ENCODE measurements at places on chromosomes 16 and 17.

- peak; percentile 65 for DNase-seq
These were observed 8.3 kb upstream of the ZNF750 start for GRCh38 chr17:82848022-82848592.

GRCh38 chr17:73302189-73302588 lies 9.6 kb downstream of the CDC42EP4 start:
- no peak for DNase-seq

DNA sequence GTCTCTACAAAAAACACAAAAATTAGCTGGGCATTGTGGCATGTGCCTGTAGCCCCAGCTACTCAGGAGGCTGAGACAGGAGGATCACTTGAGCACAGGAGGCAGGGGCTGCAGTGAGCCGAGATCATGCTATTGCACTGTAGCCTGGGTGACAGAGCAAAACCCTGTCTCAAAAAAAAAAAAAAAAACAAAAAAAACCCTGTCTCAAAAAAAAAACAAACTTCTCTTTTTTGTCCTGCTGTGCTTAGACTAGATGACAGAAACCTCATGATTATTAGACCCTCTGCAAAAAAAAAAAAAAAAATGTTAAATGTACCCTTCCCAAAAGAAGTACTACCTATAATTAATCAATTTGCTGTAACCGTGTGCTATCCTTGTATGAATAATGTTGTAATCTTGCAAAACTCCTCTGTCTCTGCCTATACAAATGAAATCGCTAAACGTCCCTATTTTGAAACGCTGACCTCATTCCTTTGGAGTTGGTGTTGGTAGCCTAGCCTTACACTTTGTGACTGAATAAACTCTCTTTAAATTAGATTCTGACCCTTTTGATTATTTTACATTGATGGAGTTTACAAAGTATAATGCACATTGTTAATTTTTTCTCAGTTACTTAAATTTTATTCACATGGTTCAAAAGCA lies 13.6 kb upstream of the DHRS7B start:
- no peak for DNase-seq

- DNase-seq: no peak
These were observed 1.7 kb downstream of the PRKAR1A start for GRCh38 chr17:68513932-68514331.

DNA sequence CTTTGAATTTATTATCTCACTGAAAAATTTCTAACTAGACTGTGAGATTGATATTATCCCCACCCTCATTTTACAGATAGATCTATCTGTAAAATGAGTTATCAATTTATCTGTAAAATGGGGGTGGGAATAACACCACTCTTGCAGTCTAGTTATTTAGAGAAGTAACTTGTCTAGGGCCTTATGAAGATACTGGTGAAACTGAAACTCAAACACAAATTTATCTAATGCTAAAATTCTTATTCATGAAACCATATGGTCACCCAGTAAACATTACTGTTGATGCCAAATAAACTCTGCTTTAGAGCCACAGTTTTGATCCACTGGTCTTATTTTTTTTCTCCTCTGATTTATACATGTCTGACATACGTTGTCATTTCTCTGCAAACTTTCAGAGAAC lies 52.1 kb upstream of the SMIM36 start:
- DNase-seq: no peak

DNA sequence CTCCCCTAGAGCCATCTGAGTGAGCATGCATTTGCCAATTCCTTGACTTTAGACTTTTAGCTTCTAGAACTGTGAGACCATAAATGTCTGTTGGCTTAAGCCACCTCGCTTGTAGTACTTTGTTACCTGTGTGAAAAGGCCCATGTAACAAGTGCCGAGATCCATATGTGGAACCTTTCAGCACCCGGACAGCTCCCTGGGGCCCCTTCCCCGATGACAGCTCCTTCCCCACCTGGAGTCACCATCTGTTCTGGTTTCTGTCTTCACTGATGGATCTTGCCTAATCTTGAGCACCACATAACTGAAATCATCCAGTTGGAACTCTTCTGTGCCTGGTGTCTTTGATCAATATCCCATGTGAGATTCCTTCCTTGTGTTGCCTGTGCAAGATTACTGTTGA lies 78.9 kb upstream of the EEF2KMT start:
- DNase-seq: no peak

DNA sequence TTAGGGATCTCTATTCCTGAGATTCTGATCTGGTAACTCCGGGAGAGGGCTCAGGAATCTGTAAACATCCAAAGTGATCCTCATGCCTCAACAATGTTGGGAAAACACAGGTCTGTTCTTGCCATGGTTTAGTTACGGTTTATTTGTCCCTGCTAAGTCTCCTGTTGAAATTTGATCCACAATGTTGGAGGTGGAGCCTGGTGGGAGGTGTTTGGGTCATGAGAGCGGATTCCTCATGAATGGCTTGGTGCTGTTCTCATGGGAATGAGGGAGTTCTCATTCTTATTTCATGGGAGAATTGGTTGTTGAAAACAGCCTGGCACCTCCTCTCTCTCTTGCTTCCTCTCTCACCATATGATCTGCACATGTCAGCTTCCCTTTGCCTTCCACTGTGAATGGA lies 608.6 kb upstream of the GOT2 start:
- no peak for DNase-seq

GRCh38 chr17:56641894-56642293 lies 48.4 kb downstream of the NOG start:
- DNase-seq: no peak

- no peak for DNase-seq
These were observed 26.3 kb upstream of the ETV4 start for GRCh38 chr17:43572368-43572980.

- DNase-seq: no peak
These were observed 453 bp downstream of the MMP25 start for GRCh38 chr16:3046641-3047386.

- no peak for DNase-seq
These were observed 806 bp downstream of the PERCC1 start for GRCh38 chr16:1431497-1432270.

GRCh38 chr17:58611331-58611730 lies 80.5 kb downstream of the TEX14 start:
- no peak for DNase-seq

DNA sequence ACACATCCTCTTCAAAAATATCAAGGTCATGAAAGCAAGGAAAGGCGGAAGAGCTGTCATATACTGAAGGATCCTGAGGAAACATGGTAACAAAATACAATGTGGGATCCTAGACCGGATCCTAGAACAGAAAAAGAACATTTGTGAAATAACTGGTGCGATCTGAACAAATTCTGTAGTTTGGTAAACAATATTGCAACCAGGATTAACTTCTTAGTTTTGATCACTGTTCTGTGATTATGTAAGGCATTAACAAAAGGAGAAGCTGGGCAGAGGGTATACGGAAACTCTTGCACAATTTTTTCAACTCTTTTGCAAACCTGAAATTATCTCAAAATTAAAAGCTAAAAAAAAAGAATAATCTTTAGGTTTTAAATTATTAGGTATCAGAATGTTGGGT lies 109.7 kb downstream of the TRIM37 start:
- DNase-seq: no peak

- no peak for DNase-seq
These were observed 122.9 kb downstream of the METRNL start for GRCh38 chr17:83202002-83203000.

GRCh38 chr17:19288453-19288852 lies 51.3 kb downstream of the EPN2 start:
- DNase-seq: no peak

DNA sequence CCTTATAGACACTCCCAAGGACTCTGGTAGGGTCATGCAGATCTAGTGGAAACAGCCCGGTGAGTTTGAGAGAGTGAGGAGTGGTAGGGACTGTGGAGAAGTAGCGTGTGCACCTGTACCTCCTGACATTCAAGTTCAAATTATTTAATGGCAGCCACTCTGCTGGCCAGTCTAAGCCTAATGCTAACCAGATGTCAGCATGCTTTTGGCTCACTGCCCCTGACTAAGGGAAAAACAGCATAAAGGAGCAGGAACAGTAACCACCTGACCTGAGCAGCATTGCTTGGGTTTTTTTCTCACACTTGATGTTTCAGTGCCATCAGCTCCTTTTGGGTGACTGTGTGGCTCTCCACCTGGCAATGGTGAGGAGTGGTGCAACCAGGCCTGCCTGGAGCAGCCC lies 23.8 kb upstream of the SLC12A3 start:
- DNase-seq: no peak

- DNase-seq: no peak
These were observed 45.0 kb downstream of the SYNRG start for GRCh38 chr17:37564252-37564651.

DNA sequence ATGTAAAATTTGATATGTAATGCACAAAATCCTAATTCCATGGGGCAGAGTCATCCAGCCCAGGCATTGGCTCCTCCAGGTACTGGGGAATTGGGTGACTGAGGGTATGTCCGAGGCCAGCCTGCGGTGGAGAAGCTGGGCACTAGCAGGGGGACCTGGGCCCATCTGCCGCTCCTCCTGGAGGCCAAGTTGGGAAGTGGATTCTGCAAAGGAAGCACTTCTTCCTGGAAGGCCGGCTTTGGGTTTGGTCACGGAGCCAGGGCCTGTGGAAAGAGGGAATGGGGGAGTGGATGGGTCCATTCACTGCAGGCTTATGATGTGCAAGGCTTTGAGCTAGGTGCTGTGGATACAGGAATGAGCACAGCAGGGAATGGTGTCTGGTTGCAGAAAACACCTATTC lies 85.8 kb downstream of the GNAO1 start:
- no peak for DNase-seq

GRCh38 chr17:4499431-4500190 lies 930 bp downstream of the SPNS2 start:
- no peak for DNase-seq

GRCh38 chr16:15572329-15573001 lies 70.5 kb downstream of the MARF1 start:
- DNase-seq: no peak

- no peak for DNase-seq
These were observed 3.6 kb downstream of the CDH16 start for GRCh38 chr16:66915041-66915440.

GRCh38 chr16:49498666-49499413 lies 125.2 kb downstream of the C16orf78 start:
- DNase-seq: no peak

- DNase-seq: peak; percentile 19
These were observed 215.5 kb downstream of the MRTFB start for GRCh38 chr16:14286368-14287230.

GRCh38 chr17:57699751-57700219 lies 45.3 kb downstream of the CCDC182 start:
- DNase-seq: no peak

DNA sequence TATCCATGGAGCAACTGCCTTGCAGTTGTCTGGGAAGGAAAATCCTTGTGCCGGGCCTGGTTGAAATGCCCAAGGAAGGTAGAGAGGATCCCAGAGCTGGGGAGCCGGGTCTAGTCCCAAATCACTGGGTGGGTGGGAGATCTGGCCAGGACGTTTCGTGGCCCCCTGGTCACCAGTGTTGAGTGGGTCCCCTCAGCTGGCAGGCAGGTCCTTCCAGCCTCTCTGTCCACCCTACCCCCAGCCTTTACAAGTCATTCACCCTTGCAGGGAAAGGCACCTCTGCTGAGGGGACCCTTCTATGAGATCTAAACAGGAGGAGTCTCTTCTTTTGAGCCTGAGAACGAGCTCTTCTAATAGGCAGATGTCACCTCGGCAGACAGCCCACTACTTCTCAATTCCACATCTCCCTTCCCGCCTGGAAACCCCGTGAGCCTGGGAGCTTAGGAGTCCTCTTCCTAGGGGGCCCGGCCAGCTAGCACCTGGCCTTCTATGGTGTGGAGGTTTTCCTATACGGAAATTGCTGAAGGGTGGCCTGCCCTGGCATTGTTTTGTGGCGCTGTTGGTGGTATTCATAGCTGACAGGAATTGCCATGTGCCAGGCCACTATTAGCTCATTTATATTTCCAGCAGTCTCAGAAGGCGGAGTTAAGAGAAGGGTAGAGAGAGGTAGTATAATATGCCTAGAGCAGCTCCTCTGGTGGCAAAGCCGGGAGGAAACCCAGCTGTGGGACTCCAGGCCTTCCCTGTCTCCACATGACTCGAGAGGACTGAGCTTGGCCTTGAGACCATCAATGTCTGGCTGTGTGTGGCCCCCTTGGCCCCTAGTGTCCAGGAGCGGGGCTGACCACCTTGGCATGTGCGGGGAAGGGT lies 13.3 kb downstream of the MPRIP start:
- no peak for DNase-seq

DNA sequence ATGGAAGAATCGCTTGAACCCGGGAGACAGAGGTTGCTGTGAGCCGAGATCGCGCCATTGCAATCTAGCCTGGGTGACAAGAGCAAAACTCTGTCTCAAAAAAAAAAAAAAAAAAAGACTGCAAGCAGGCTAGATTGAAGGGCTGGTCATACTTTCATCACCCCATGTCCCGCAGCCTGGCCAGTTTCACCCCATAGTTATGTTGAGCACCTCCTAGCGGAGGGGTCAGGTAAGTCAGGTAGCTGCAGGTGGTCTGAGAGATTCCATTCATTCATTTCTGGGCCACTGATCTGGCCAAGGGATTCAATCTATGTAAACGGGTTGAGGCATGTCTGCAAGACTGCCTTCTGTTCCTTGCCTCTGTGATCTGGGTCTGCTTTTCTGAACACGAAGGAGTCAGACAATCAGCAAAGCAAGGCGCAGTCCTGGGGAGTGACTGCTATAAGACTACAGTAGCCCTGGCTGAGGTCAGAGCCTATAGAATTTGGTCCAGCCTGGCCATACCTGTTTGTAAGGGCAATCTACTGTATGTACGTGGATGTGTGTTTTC lies 23.6 kb upstream of the BPTF start:
- no peak for DNase-seq

- DNase-seq: no peak
These were observed 50.4 kb downstream of the SLFN5 start for GRCh38 chr17:35293151-35293847.

- DNase-seq: no peak
These were observed 57.1 kb downstream of the BRIP1 start for GRCh38 chr17:61806081-61806828.

- DNase-seq: no peak
These were observed 42.5 kb upstream of the RASD1 start for GRCh38 chr17:17538417-17539391.

DNA sequence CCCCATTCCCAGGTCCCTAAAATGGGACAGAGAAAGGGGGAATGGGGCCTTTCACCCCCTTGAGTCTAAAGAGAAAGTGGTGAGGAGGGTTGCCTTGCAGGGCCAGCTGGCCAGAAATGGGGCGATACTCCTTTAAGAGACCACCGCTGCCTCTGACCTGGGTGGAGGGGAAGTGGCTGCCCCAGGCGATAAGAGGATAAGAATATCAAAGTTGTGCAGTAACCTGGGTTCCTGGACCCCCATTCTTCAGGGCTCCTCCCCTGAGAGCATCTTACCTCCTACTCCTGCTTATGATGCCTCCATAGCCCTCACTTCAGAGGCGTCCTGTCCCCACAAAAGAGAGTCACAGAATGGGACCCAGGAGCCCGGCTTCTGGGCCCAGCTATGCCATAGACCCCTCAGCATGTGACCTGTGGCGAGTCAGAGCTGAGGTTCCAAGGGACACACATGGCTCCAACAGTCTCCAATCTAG lies 5.2 kb upstream of the TSPOAP1 start:
- DNase-seq: no peak

DNA sequence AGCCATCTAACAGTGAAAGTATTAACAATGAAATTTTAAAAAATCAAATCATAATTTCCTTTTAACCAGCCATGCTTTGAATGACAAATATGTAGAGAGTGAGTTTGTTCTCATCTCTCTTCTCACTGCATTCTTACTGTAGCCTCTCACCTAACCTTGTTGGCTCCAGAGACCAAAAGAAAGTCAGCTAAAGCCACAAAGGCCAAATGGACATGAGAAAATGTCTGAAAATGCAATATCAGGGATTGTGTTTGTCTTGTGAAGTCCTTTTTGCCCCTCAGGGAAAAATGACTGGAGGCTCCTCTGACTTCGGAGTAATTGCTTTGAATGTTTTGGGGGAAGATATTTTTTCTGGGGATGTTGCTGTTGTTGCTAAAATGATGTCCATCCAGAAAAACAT lies 166.3 kb downstream of the SLC39A11 start:
- DNase-seq: no peak

All from RWPE1 (cell line).